Fibroblast of skin of abdomen (primary cell): ENCODE measurements at places on chromosomes 4 and X.

DNA sequence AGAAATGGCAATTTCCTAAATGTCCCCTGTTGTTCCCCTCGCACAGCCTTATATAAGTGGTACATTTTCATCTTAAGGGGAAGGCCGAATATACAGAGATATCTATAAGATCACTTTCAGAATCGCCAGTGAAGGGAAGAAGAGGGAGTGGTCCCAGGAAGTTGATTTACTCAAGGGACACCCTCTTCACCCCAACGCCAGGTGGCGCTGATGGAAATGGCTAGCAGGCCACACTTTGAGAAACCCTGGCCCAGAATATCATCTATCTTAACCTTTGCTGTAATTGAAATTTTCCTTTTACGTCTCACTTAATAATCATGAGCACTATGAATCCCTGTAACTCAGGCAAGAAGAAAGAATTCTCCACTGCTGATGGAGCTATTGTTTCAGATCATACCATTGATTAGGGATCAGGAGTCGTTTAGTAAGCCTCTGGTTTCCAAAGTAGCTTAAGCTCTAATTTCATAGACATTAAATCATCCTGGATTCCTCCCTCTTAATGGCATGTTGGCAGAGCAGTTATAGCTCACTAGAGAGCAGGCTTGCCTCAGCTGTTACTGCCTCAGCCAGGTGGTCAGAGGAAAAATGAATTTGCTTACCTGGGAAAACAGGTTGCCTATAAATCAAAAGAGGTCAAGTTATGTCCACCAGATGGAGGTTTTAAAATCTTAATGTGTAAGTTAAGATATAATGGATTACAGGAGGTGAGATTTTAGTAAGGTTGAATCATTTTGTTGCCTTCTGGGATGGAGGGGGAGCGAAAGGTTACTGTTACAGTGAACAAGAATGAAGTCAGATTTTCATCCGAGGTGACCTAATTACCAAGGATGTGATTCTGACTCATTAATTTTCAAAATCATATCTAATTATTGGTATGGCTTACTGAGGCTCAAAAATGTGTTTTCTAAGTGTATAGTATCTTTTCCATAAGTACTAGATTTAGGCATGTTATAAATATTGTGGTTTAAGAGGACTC is 941.2 kb upstream of the TENM3 start:
- peak; percentile 69 for DNase-seq

- DNase-seq: no peak
Measured at GRCh38 chr4:101183221-101183620, 164.1 kb downstream of the PPP3CA start.

DNA sequence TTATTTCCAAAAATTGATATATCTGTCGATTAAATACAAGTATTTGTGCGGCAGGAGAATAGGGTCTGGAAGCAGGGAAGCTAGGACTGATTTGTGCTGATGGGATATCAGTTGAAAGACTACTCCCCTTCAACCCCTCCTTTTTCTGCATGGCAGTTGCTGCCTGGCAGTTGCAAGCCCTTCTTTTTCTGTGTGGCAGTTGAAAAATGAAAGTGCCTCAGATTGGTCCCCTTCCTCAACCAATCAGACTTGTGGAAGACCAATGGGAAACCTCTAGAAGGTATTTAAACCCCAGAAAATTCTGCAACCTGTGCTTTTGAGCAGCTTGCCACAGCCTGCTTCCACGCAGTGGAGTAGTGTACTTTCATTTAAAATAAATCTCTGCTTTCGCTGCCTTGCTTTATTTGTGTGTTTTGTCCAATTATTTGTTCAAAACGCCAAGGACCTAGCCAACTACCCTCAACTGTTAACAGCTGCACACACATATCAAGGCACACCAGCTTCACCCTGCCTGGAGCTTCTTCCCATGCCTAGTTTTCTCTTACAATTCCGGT is 1.5 kb upstream of the TMA16 start:
- no peak for DNase-seq

DNA sequence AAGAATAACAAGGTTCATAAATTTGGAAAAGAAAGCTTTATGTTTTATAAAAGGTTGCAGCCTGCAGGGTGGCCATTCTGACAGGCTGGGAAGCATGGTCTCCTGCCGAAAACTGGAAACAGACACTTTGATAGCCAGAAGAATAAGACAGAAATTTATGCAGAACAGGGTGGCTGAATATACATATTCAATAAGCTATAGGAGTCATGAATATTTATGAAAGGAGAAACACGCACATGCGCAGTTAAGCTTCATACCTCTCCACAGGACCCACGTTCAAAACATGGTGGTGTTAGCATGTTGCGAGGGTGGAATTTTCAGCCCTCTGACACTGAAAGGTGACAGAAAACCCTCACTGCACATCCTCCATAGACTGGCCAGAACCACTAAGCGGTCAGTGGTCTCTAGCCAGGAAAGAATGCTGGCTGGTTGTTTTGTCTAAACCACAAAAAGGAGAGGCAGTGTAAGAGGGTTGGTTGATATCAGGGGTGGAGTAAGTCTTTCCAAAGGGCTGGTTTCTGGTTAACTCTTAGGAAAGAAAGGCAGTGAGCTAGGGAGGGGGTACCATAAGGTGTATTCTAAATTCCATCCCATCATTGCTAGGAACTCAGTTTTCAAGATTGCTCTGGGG is 58.2 kb downstream of the ANXA10 start:
- no peak for DNase-seq

- no peak for DNase-seq
Measured at GRCh38 chrX:41522671-41523070, 75.5 kb downstream of the NYX start.

- peak; percentile 1 for DNase-seq
Measured at GRCh38 chrX:28966331-28966730, 379.1 kb downstream of the IL1RAPL1 start.

DNA sequence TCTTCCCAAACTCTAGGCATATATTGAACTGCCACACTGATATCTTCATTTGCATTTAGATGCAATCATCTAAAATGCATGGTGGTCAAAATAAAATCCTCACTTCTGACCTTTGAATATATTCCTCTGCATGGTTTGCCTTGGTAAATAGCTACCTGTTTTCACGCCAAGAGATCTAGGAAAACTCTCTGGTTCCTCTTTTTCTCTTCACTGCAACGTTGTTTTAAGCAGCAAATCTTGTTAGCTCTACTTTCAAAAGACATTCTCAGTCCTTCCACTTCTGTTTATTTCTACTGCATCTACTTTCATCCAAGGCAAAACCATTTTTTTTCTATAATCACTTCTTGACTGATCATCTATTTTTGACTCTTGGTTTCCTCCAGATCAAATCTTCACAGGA is 1001.6 kb upstream of the GRID2 start:
- DNase-seq: no peak

GRCh38 chr4:125231661-125232060 is 83.1 kb upstream of the FAT4 start:
- DNase-seq: no peak

- no peak for DNase-seq
Measured at GRCh38 chrX:24692305-24692704, 1.4 kb upstream of the POLA1 start.

DNA sequence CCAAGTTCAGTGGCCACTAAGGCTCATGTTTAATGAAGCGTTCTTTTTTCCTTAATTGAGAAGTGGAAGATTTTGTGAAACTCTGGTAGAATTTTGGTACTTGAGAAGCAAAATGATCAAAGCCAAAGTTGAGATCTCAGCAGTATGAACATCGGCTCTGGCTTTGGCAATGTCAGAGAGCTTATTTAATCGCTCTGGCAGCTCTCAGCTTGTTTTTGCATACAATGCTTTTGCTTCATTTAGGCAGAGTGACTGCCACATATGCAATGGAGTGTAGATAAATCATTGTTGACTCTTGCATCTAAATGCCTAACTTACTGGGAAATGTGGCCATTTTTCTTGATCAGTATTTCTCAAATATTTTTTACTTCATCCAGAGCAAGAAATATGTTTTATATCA is 135.7 kb downstream of the AASDH start:
- DNase-seq: no peak
